Activated CD4-positive, alpha-beta memory T cell treated with anti-CD3 and anti-CD28 coated beads for 36 hours (primary cell): ENCODE measurements at places on chromosomes 11 and 22.
A peak's percentile ranks its signal among the peaks of the same experiment; 100 is the strongest.

- DNase-seq: no peak
These were observed 348.0 kb downstream of the TENM4 start for GRCh38 chr11:79092791-79093353.

DNA sequence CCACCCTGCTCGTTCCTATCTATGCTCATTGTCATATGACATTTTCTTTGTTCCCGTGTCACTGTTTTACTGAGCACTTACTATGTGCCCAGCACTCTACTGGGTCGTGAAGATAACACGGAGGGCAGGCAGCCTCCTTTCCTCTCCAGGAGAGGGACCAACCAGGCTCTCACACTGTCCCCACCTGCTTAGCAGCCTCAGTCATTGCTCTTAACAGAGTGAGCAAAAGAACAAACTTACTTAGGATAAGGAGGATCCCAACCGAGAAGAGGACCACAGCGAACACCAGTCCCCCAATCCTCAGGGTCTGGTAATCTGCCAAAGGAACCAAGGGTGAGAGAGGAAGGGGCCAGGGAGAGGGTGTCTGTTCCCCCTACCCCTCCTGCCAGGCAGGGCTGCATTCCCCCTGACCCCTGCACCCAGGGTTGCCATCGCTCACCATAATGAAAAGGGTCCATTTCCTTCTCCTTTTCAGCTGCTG, 17.0 kb upstream of the FXYD2 start:
- DNase-seq: no peak

DNA sequence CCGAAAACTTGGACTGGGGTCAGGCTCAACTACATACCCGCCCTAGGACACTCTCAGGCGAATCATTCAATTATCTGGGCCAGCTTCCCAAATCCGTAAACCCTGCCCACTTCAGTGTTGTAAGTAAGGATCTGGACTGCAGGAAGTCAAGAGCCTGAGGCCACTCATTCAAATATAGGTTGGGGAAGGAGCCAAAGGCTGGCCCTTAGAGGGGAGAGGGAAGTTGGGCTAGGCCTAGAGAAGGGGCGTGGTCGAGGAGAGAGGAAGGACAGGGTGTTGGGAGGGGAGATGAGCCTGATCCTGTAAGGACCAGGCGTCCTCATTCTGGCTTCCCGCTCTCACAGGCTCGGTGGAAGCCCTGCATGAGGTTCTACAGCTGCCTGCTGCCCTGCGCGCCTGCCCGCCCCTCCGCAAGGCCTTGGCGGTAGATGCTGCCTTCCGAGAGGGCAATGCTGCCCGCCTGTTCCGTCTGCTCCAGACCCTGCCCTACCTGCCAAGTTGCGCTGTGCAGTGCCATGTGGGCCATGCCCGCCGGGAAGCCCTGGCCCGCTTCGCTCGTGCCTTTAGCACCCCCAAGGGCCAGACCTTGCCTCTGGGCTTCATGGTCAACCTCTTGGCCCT, 3.0 kb downstream of the SAC3D1 start:
- no peak for DNase-seq

DNA sequence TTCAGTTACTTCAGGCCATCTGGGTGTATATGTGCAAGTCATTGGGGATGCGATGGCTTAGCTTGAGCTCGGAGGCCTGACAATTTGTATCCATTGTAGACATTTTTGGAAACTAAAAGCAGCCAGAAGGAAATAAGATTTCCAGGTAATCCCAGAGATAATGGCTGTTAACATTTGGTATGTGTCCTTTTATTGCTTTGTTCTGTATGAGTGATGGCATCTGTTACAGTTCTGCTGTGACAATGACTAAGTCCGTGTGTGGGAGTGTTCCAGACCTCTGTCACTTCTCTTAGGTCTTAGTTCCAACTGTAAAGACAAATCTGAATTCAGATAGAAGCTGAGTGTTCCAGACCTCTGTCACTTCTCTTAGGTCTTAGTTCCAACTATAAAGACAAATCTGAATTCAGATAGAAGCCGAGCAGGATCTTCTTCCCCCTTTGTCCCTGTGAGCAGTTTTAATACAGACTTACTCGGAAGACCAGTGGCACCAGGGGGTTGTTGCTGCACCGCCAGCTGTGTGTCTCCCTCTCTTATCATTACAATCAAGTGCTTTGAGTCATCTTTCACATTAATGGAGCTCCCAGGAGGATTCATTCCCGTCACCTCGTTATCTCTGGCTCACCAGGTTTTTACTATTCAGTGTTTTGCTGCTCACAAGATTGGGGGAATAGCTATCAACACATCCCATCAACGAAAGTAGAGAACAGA, 190.9 kb upstream of the SORL1-AS1 start:
- DNase-seq: no peak

- DNase-seq: no peak
These were observed 116.5 kb upstream of the ANO5 start for GRCh38 chr11:22076271-22076930.

DNA sequence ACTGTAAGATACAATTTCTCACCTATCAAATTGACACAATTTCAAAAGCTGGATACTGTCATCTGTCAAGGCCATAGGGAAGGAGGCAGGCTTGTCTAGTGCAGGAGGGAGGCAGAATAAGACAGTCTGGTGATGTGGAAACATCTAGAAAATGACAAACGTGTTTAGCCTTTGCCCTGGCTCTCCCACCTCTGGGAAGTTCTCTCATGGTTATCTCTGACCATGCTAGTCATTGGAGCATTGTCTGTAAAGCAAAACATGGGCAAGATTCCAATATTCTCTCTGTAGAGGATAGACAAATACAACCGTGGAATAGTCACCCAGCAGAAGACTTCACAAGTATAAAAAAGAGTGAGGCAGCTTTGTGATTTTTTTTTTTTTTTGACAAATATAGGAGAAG, 9.1 kb upstream of the SERHL2 start:
- no peak for DNase-seq

DNA sequence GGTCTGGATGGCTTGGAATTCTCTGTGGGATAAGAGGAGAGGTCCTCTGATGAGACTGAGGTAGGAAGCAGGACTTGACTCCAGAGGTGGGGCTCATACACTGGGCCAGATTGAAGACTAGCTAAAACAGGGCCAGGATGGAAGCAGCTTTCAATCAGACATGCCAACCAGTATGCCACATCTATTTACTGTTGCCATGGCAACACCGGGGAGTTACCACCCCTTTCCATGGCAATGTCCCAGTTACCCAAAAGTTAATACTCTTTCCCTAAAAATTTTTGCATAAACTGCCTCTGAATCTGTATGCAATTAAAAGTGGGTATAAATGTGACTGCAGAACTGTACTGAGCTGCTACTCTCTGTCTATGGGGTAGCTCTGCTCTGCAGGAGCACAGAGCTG, 247.5 kb upstream of the ZBED5 start:
- DNase-seq: no peak

GRCh38 chr11:58330861-58331260, 28.0 kb downstream of the OR5B17 start:
- DNase-seq: no peak

DNA sequence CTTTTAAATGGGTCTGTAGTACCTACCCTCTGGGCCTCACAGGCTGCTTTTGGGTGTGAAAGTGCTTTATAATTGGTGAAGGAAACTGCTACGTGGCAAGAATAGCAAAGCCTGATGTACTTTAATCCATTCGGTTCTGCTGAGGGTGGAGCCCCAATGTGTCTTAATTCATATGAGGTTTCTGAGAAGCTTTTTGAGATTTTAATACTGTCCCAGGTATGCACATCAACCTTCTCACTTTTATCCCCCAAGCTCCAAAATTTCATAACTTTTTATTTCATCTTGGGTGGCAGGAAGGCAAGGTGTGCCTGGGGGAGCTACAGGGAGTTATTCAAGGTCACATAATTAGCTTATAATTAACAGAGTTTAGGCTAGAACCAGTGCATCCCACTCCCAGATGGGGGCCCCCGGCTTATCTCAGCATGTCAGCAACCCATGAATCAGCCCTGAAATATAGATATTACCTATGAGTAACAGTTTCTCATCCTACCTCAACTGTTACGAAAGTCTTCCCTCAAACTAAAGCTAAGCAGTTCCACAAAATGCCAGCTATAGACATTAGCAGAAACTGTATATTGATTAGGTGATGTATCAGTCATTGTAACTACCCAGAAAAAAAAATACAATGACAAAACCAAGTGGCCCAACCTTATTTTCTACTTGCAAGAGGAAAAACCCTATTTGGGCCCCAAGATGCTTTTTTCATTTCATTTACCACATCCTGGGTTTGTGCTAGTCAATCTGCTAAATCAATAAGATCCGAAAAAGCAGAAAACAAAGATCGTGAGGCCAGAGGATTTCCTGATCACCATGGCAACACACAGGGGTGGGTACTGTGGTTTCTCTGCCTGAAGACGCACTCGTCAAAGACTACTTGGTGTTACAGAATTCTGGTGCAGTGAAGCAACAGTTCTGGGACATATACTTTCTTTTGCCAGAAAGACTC, 26.7 kb downstream of the CD44 start:
- peak; percentile 95 for DNase-seq

- no peak for DNase-seq
These were observed 14.7 kb upstream of the TUB start for GRCh38 chr11:8066036-8066910.

DNA sequence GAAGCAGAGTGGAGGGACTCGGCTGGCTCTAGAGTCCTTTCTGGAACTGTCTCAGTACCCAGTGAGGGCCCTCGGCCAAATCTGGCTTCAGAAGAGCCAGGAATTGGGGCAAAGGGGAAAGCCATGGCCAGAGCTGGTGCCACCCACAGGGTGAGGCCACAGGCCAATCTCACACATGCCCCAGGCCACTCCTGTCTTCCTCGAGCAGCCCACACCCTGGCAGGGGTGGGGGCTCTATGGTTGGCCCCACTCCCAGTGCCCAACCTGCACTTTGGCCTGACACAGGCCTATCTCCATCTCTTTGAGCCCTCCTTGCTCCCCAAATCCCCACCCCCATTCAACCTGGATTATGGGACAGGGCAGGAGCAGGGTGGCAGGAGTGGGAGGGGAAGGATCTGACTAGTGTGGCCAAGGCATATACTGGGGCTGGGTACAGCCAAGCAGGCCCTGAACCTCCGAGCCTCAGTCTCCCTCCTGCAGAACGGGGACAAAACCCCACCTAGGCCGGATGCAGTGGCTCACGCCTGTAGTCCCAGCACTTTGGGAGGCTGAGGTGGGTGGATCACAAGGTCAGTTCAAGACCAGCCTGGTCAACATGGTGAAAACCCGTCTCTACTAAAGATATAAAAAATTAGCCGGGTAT, 6.9 kb downstream of the TST start:
- no peak for DNase-seq

- no peak for DNase-seq
These were observed 29.6 kb downstream of the SNX19 start for GRCh38 chr11:130886704-130887103.

DNA sequence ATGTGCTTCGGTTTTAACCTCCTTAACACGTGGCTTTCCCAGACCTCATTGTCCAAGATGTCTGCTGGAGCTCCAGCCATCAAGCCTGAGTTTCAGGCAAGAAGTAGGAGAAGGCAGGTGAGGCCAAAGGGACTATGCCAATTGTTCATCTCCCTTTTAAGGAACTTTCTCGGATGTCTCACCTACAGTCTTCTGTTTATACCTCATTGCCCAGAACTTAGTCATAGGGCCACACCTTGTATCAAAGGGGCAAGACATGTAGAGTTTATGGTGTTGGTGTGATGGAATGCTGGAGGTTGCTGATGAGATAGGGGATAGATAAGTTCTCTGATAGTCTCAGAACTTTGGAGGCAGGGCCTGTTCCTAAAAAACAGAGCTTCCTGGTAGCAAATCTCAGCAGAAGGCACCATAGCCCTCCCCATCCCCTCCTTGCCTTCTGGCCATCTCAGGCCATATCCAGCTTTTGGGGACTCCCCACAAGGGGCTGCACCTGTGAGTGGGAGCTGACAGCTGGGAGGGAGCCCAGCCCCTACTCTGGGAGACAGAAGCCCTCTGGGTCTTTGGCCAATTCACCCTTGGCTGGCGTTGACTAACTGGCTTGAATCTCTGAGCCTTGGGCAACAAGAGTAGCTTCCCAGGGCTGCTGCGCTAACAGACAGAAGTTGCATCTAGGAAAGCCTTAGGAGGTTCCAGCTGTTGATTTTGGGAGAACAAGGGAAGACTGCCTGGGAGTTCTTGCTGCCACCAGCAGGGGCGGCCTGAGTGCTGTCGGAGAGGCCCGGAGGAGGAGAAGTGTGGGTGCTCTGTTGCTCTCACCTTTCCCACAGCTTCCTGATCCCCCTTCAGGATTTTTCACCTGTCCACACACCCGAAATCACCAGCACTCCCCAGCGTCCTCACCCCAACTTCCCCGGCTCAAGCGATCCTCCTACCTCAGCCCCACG, 149.8 kb upstream of the THY1 start:
- DNase-seq: no peak

DNA sequence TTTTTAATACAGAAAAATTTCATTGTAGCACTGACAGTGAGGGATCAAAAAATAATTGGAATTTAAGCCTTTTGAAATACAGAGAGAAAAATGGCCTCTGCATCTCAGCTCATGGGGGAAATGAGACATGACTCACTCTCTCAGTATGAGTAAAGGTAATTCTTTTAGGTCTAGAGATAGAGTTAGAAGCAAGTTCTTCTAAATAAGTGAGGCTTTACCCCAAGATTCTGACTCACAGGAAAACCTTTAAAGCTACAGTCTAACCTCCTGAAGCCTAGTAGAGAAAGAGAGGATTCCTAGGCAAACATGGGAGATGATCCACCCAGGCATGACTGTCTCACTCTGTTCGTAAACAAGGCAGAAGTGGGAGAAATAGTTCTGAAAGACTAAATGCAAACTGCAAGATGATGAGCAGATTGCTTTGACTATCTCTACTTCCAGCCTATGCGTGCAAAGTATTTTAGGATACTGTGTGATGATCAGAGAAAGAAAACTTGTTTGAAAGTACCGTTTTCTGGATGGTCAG, 1003.3 kb upstream of the CCDC90B start:
- DNase-seq: no peak

DNA sequence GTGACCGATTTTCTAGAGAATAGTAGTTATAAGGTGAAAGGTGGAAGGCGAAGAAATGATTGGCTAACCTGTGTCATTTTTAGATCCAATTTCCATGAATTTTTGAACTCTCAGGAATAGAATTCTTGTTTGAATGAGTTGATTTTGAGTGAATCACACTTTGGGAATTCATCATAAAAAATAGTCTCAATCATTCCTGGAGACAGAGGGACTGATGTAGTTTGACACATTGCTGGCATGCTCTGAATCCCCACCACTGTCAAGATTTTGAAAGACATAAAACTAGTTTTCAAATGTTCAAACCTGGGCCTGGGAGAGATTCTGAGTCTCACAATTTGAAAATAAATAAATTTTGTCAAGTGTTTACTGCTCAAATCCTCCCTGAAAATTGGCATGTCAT, 861.4 kb upstream of the RAG2 start:
- no peak for DNase-seq

GRCh38 chr22:43643387-43643786, 168.7 kb downstream of the EFCAB6 start:
- no peak for DNase-seq

- DNase-seq: no peak
These were observed 4.8 kb upstream of the NLRP10 start for GRCh38 chr11:7969756-7970646.

GRCh38 chr11:42003801-42004200, 544.3 kb upstream of the LRRC4C start:
- no peak for DNase-seq

DNA sequence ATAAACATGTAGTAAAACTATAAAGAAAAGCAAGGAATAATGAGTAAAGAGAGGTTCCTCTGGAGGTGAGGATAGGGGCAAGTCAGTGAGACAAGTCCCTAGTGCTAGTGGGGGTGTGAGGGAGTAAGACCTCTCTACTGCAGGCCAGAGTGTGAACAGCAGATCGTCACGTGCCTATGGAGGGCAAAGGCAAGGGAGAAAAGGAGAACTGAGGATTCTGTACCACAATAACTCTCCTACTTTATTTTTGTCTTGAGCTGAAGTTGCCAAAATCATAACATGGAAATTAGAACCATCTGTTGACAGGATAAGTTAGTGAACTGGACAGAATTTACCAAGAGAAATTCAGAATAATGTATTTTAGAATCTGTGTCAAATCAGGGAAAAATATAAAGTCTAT, 77.6 kb downstream of the ENTHD1 start:
- no peak for DNase-seq
